ENCODE measurements at places on chromosomes 13 and 19.
A peak's percentile ranks its signal among the peaks of the same experiment; 100 is the strongest.

DNA sequence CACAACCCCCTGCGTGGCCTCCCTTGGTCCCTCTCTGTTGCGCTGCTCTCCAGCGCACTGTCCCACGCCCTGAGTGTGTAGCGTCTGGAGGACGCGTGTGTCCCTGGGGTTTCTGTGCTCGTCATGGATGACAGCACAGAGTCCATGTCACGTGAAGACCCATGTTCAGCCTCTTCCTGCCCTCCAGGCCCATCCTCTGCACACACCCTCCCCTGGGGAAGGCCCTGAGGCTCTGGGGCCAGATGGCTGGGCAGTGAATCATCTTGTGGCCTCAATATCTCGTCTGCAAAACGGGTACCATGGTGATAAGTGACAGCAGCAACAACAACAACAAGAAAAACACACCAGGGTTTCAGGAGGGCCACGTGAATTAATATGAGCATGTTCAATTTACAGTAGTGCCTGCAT lies 71.5 kb upstream of the ARHGEF7 start:
- DNase-seq, result peak; percentile 52

DNA sequence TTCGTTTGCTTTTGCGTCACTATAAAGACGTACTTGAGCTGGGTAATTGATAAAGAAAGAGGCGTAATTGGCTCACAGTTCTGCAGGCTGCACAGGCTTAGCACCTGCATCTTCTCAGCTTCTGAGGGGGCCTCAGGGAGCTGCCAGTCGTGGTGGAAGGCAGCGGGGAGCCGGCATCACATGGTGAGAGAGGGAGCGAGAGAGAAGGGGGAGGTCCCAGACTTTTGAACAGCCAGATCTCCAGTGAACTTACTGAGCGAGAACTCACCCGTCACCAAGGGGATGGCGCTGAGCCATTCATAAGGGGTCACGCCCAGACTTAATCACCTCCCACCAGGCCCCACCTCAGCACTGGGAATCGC lies 58.7 kb upstream of the F7 start:
- DNase-seq, result no peak

DNA sequence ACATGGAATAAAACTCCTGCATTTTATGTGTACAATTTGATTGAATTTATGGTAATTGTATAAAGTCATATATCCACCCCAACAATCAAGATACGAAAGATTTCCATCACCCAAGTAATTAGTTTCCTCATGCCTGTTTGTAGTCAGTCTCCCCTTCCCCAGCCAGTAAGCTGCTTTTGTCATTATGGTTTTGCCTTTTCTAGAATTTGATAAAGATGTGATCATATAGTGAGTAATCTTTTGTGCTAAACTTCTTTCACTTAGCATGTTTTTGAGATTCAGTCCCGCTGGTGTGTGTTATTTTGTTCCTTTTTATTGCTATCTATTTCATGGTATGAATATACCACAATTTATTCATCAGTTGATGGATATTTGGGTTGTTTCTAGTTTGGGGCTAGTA lies 16.0 kb downstream of the ITM2B start:
- no peak for DNase-seq

- no peak for DNase-seq
Measured at GRCh38 chr19:18539372-18539771, 4.0 kb downstream of the FKBP8 start.

DNA sequence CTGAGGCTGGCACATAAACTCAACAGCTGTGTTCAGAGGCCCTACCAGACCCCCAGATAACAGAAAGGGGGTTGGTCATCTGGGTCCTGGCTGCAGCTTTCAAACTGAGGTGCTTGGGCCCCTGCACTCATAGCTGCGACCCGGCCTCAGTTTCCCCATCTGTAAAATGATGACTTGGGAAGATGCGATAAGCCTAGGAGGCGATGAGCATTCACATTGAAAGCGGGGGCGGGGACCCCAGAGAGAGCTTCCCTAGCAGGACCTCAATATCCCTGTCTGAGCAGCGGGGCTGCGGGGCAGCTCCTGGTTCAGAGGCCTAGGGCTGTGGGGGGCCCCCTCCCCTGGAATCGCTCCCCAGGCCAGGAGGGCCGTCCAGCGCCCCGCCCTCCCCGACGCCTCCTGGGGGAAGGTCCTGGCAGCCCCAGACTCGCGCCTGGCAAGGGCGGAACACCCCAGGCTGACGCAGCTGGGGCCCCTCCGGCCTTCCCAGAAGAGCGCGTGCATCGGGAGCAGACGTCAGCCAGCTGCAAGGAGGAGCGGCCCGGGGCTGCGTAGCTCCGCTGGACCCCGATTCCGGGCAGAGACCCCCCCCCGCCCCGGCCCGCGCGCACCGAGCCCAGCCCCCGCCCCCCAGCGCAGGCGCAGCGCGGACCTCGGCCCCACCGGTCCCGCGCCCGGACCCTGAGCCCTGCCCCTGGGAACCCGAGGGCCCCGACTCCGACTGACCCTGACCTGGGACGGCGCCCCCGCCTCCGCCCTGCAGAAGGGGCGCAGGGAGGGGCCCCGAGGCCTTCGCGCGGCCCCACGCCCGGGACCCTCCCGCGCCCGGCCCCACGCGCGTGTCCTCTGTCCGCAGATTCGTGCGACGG lies 3.5 kb downstream of the FSTL3 start:
- peak; percentile 55 for DNase-seq

DNA sequence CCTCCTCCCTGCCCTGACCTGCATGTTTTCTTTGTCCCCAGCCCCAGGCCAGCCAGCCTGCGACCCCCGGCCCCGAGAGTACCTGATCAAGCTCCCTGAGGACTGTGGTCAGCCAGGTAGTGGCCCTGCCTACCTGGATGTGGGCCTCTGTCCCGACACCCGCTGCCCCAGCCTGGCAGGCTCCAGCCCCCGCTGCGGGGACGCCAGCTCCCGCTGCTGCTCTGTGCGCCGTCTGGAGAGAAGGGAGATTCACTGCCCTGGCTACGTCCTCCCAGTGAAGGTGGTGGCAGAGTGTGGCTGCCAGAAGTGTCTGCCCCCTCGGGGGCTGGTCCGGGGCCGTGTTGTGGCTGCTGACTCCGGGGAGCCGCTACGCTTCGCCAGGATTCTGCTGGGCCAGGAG lies 5.6 kb downstream of the CILP2 start:
- DNase-seq, result no peak

DNA sequence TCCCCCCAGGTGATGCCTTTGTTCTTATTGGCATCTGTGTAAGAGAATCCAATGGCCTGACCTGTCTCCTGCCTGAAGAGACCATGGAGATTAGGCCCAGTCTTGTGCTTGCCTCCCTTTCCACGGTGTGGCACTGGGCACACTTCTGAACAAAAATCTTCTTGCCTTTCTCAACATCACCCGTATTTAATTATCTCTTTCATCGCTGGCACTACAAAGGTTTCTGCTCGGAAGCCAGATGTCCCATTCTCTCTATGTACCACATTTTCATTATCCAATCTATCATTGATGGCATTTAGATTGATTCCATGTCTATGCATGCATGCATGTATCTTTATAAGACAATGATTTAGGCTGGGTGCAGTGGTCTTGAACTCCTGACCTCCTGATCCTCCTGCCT lies 74.3 kb downstream of the SLC25A15 start:
- DNase-seq, result no peak

GRCh38 chr13:101785858-101786257 lies 333.4 kb downstream of the ITGBL1 start:
- peak; percentile 27 for DNase-seq

DNA sequence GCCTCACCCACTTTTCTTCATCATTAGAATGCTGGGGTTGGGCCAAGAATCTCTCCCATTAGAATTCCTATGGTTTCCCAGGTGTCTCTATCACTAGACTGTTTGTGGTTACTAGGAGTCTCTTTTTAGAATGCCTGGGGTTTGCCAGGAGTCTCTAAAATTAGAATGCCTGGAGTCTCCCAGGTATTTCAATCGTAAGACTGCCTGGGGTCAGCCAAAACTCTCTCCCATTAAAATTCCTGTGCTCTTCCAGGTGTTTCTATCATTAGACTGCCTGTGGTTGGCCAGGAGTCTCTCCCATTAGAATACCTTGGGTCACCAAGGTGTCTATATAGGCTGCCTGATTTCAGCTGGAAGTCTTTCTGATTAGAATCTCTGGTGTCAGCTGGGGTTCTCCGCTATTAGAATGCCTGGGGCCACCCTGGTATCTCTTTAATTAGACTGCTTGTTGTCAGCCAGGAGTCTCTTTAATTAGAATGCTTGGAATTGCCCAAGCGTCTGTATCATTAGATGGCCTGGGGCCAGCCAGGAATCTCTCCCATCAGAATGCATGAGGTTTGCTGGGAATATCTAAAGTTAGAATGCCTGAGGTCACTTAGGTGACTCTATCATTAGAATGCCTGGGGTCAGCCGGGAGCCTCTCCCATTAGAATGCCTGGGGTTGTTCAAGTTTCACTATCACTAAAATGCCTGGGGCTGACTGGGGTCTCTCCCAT lies 1479.2 kb downstream of the UQCRFS1 start:
- DNase-seq, result no peak

Data from GM12865 (cell line).